Adrenal gland (tissue), 19 donors: ENCODE measurements at places on chromosomes 13 and 19. TPM values are rescaled to one million over a fixed set of nuclear protein-coding genes. Genes with fewer than 3 reads are reported as not detected.

GRCh38 chr19:11639602-11640471 is 42.6 kb downstream of the ZNF627 start:
- peak; percentile 98 for DNase-seq

DNA sequence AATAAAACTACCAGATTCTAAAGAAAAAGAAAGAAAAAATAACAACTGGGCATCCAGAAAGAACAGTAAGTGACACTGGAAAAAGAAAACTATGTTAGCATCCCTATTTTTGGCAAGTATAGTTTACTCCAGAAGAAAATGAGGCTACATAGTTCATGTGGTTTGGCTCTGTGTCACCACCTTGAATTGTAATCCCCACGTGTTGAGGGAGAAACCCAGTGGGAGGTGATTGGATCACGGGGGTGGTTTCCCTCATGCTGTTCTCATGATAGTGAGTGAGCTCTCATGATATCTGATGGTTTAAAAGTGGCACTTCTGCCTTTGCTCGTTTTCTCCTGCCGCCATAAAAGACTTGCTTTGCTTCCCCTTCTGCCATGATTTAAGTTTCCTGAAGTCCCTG is 76.9 kb downstream of the ITGBL1 start:
- no peak for DNase-seq

DNA sequence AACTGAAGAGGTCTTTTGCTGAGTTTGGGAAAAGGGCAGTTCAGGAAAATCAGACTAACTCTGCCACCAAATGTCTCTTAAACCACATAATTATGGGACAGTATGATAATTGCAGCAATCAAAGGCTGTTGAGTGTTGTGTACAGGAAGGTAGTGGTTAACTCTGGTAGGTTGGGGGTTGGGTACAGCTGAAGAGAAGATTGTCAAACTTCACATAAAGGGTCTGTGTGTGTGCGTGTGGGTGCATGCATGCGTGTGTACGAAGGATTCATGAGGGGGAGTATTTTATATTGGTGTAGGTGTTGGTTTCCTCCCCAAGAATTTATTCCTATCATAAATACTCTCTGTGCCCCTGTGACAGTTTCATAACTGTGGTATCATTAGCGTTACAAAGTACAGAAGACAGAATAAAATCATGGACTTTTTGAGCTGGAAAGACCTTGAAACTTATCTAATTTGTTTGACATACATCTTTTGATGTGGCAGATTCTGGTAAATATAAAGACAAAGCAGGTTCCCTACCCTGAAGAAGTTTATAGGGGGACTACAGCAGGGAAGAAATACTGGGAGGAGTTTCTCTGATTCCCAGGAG is 94.1 kb downstream of the PCCA start:
- DNase-seq, result no peak

GRCh38 chr13:44231786-44232516 is 141.7 kb upstream of the SERP2 start:
- DNase-seq, result peak; percentile 86

DNA sequence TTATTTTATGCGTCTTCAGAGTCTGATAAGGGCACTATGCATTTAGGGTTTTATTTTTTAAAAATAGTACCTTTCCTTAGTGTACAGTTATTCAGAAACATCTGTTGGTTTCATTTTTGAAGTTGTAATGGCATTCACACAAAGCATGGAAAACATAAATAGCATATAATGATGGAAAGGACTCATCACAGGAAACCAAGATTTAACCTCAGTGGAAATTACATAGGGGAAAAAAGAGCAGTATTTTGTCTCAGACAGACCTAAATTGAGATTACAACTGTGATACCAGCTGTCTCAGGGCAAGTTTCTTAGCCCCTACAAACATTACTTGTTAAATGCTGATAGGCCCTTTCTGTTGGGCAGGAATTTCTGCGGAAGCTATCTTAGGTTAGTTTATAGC is 57.2 kb downstream of the NHLRC3 start:
- DNase-seq, result no peak

DNA sequence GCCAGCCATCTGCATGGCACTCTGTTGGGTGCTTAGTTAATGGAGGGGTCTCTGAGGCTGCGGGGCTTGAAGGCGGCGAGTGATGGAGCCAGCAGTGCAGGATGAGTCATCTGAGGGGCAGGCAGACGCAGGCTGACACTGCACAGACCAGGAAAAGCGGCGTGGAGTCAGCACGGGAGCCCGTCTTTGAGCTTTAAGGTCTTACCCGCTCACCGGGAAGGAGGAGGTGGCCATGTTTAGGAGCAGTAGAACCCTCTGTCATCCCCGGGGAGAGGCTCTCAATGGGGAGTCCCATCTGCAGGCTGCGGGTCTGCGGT is 13.1 kb downstream of the NAXD start:
- no peak for DNase-seq

DNA sequence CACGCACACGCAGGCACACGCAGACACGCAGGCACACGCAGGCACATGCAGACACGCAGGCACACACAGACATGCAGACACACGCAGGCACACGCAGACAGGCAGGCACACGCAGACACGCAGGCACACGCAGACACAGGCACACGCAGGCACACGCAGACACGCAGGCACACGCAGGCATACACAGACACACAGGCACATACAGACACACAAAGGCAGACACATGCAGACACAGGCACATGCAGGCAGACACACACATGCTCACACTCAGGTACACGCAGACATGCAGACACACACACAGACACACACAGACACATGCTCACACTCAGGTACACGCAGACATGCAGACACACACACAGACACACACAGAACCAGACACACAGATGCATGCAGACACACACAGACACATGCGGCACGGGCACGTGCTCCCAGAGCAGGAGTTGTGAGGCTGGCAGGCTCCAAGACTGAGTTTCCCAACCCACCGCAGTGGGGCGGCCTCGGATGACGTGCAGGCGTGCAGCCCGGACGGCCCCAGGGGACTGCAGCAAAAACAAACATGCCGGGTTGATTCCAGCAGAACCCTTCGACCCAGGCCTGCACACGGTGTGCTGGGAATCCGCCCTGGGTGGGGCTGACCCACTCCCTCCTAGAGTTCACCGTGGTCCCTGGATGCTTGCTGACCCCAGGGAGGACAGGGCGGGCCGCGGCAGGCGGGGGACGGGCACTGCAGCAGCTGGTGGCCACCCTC is 100.0 kb downstream of the GADD45B start:
- no peak for DNase-seq

DNA sequence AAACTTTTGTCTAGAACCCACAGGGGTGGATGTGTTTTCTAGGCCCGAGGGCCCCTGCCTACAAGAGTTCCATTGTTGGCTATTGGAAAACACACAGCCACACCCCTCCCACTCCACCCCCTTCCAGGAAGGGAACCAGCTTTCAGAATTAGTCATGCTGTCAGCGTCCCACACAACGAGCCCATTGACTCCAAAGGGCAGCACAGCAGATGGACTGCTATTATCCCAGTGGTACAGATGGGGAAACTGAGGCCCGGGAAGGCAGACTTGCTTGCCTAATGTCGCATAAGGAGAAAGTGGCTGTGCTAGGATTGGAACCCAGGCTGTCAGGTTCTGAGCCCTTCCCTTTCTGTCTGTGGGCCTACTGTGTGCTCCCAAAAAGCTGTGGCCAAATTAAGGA is 8.1 kb upstream of the FXYD3 start:
- no peak for DNase-seq

DNA sequence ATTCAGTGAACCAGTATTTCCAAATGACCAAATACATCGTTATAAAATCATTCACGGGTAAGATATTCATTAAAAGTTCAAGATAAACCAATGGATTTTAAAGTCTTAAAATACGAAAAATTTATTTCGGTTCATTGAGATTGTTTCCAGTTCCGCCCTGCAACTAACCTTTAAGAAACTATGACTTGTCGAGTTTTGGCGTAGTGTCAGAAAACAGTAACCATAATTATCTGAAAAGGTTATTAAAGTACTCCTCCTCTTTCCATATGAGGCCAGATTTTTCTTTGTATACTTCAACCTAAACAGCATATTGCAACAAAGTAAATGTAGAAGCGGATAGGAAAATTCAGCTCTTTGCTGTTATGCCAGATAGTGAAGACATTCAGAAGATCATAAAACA is 26.1 kb downstream of the LPAR6 start:
- no peak for DNase-seq

DNA sequence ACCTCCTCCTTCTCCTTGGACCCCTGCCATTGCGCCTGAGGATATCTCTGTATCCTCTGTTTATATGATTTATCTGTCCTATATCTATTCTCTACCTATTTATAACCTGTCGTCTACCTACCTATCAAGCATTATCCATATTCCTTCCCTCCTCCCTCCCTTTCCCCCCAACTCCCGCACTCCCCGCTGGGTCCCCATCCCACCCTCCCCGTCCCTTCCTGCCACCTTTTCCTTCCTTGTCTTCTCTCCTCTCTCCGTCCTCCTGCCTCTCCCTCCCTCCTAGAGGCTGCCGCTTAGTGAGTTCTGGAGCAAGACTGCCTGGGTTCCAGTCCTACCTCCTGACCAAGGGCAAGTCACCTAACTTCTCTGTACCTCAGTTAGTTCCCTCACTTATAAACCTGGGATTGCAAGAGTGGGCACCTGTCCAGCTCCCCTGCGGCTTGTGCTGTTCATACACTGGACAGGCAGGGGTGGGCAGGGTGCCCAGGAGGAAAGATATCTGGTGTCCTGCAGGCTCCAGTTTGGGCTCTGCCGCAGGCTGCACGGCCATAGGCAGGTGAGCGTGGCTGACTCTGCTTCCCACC is 16.1 kb downstream of the TTYH1 start:
- DNase-seq, result peak; percentile 65

DNA sequence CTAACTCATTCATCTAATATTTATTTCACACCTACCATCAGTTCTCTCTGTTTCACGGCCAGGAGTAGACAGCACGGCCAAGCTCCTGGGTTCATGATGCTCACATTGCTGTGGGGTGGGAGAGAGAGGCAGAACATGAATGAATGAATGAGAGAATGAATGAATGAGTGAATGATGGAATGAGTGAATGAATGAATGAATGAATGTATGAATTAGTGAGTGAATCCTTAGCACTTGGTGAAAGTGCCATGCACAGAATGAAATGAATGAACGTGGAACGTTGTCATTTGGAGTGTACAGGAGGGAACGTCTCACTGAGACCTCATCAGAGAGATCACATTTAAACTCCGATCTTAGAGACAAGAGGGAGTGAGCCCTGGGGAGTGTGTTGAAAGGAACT is 11.9 kb upstream of the KIR2DL4 start:
- DNase-seq, result no peak

GRCh38 chr19:31110336-31110735 is 238.9 kb downstream of the TSHZ3 start:
- no peak for DNase-seq

- DNase-seq, result no peak
Observed at GRCh38 chr13:30346153-30346788, 38.9 kb upstream of the KATNAL1 start.

- peak; percentile 100 for DNase-seq
Observed at GRCh38 chr19:40777937-40778705, at the start of gene RAB4B. Gene RAB4B (plus strand): TSS chr19:40778247. CDS start chr19:40778376, 129 bp downstream.

DNA sequence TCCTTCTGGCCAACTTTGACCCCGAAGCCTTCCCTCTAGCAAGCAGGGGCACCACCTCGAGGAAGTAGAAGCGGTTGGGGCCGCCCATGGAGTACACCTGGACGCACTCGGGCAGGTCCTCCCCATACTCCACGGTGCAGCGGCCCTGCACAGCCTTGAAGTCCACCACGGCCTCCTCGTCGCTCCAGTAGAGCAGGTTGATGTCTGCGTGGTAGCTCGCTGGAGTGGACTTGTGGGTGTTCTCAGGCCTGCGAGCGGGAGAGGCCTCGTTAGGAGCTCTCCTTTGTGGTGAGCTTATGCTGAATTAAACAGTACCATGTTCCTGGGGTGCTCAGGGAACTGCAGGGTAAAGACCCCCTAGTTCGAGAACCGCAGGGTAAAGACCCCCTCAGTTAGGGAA is 22.3 kb upstream of the EIF3G start:
- no peak for DNase-seq

- no peak for DNase-seq
Observed at GRCh38 chr19:14670408-14670807, 4.2 kb downstream of the ADGRE3 start.

DNA sequence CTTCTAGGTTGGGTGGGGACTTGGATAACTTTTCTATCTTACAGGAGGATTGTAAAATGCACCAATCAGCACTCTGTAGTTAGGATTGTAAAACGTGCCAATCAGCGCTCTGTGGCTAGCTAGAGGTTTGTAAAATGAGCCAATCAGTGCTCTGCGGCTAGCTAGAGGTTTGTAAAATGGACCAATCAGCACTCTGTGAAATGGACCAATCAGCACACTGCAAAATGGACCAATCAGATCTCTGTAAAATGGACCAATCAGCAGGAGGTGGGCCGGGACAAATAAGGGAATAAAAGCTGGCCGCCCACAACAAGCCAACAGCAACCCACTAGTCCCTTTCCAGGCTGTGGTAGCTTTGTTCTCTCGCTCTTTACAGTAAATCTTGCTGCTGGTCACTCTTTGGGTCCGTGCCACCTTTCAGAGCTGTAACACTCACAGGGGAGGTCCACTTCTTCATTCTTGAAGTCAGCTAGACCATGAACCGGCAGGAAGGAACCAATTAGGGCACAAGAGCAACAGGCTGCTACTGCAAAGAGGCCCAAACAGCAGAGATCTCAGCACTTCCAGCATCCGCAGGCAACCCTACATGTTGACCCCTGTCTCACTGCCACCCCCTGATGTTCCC is 156.8 kb downstream of the DNAJC15 start:
- no peak for DNase-seq

DNA sequence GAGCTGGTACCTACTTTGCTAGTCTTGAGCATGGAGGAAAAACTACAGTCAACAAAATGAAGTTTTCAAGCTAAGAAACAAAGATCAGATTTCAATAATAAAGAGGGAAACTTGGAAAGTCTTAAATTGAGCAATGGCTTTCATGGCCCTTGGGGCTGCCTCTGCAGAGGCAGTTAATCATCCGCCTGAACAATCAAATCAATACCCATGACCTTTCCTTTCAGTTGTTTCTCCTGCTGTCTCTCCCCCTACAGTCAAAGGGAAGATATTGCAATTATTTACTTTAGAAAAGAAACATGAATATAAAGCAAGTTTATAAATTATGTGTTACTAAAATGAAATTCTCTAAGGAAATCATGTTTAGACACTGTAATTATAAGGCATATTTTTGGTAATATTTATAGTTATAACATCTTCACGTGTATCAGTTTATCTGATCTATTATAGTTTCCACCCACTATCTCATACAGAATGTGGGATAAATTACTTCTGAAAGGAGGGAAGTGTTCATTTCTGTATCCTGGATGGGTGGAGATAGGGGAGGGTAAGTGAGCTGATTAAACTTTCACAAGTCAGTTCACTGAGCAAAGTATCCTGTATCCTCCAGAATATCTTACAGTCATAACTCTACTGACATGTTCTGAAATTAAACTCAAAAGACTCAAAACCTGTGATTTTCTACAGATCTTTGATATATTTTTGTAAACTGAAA is 72.4 kb upstream of the TSC22D1 start:
- no peak for DNase-seq

- DNase-seq, result no peak
Observed at GRCh38 chr19:1211494-1212234, 6.1 kb downstream of the STK11 start.

The GPR32 gene
- not detected for total RNA-seq

The PTH2 gene
- total RNA-seq, result not detected

The SMG9 gene
- total RNA-seq, result 58.5 TPM

The OR10H1 gene
- not detected for total RNA-seq
